ENCODE measurements at places on chromosomes 2 and 18. TPM values are rescaled to one million over a fixed set of nuclear protein-coding genes. Genes with fewer than 3 reads are reported as not detected.

Gene MEIS1
- 0.32 TPM for total RNA-seq

Gene ATP8B1
- total RNA-seq, result not detected

Gene ACVR1C
- total RNA-seq, result 4.8 TPM

Gene DHRS9
- total RNA-seq, result not detected

Gene DSG2
- total RNA-seq, result 0.83 TPM

Gene C2orf80
- total RNA-seq, result not detected

DNA sequence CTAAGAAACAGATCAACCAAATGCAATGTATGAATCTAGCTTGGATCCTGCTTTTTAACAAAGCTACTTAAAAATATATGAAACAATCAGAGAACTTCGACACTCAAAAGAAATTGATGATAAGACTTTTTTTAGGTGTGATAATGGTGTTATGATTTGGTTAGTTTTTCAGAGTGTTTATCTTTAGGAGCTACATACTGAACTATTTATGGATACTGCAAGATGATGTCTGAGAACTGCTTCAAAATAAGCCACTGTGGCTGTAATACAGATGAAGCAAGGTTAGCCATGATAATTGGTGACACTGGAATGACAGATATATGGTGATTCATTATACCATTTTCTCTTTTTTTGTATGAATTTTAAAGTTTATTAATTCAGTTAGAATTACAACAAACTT lies 14.2 kb downstream of the SLC25A12 start:
- no peaks in the 10 kb centered on the region for H3K4me1 ChIP-seq
- no peak for DNase-seq
- no peaks in the 10 kb centered on the region for H3K36me3 ChIP-seq
- no peak overlapping the region for H3K27ac ChIP-seq

GRCh38 chr2:240213226-240213475 lies 72.7 kb upstream of the OTOS start:
- H3K36me3 ChIP-seq, result no peaks in the 10 kb centered on the region
- no peak overlapping the region for H3K4me3 ChIP-seq
- no peaks in the 10 kb centered on the region for H3K4me1 ChIP-seq
- DNase-seq, result no peak
- H3K27ac ChIP-seq, result no peak overlapping the region

DNA sequence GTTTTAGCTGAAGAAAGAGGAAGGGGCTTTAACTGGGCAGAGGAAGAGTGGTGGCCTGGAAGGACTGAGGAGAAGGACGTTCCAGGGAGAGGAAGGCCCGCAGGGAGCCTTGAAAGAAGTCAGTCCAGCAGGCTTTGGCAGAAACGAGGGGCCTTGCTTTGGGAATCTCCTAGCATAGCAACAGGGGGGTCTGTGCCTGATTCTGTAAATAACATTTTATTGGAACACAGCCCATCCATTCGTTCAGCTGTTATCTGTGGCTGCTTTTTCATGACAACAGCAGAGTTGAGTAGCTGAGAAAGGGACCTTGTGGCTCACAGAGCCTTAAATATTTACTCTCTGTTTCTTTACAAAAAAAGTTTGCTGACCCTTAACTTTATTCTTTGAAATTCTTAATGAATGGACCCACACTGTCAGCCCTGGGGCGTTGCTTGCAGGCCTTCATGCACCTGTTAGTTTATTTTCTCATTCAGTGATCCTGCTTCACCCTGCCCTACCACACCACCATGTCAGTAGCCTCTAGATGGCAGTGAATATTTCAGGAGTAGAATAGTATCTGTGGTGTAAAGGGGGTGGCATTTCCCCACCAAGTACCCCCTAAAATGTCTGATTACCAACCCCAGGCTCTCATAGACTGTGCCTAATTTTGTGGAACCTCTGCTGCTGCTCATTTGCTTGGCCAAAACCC lies 61.0 kb downstream of the MGAT5 start:
- no peak for DNase-seq
- no peak overlapping the region for H3K4me3 ChIP-seq
- H3K27ac ChIP-seq, result no peak overlapping the region

GRCh38 chr2:54364409-54364808 lies 91.7 kb upstream of the SPTBN1 start:
- no peak overlapping the region for H3K4me3 ChIP-seq
- peaks cover under 1% of the 10 kb centered on the region for H3K27me3 ChIP-seq
- no peaks in the 10 kb centered on the region for H3K4me1 ChIP-seq
- H3K27ac ChIP-seq, result no peak overlapping the region
- DNase-seq, result no peak

GRCh38 chr2:218286570-218287459 lies 5.5 kb downstream of the TMBIM1 start:
- peaks cover 10% of the 10 kb centered on the region for H3K36me3 ChIP-seq
- peaks cover 100% of the 10 kb centered on the region for H3K4me1 ChIP-seq
- peak overlapping the region; percentile 72 for H3K4me3 ChIP-seq
- no peaks in the 10 kb centered on the region for H3K27me3 ChIP-seq

DNA sequence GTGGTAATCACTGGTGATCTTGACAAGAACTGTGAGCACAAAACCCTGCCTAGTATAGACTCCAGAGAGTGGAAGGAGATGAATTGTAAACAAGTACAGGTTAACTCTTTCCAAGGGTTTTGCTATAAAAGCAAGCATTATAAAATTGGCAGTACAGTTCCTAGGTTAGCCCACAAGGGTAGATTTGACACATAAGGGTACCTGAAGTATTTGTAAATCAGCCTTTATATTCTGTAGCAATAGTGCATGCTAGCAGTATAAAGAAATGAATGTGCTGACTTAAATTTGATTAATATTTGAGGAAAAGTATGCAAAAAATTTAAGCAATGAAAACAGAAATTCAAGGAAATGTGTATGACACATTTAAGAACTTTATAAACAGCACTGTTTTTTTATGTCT lies 42.4 kb downstream of the SP3 start:
- DNase-seq, result no peak
- H3K4me1 ChIP-seq, result peaks cover 20% of the 10 kb centered on the region
- no peak overlapping the region for H3K27ac ChIP-seq
- H3K27me3 ChIP-seq, result no peaks in the 10 kb centered on the region
- peaks cover 10% of the 10 kb centered on the region for H3K36me3 ChIP-seq

DNA sequence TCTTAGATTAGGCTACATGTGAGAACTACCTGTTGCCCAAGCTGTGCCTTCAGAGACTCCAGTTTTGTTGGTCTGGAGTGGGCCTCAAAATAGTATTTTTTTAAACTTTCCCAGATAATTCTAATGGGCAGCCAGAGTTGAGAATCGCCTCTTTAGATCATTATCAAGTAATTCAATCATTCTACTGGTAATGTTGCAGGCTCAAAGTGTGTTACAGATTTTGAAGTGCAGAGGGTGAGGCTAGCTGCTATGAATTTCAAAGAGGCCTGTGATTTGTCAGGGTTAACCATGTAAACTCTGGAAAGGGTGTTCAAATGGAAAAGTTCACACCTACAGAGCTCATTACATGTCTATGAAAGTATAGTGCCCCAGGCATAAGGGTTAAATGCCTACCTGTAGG lies 30.1 kb downstream of the ANKRD29 start:
- H3K4me3 ChIP-seq, result no peak overlapping the region
- H3K27me3 ChIP-seq, result no peaks in the 10 kb centered on the region
- no peak for DNase-seq
- no peaks in the 10 kb centered on the region for H3K4me1 ChIP-seq

DNA sequence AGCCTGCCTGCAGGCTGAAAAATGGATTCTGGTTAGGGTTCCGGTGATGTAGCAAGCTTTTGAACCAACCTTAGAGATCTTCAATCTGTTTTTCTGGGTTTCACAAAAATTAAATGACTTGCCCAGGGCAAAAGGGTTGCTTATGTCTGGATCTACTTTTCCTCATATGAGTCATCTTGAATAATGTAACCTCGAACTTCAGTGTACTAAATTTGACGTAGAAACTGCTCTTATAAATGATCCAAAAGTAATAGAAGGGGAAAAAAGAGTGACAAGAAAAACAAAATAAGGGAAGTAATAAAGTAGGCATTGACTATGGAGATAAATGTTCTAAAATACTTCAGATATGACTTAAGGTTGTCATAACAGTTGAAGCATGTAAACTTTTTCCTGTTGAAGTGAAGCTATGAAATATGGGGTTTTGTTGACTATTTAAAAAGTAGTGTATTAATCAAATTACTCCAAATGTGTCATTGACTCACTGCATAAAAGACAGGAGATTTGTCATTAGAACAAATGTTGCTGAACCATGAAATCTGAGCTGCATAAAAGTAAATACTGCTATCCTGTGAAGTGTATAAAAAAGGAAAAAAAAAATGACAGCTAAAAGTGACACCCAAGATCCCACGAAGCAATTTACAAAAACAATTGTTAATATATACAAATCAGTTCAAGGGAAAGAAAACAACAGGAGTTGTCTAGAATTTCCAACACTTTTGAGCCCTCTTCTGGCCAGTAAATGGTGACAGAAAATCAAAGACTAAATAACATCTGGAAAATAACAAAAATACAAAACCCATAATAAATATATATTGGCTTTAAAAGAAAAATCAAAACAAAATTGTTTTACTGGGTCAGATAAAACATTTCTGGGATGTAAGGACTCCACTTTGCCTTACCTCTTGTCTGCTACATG lies 103.6 kb upstream of the SERPINE2 start:
- no peak overlapping the region for H3K4me3 ChIP-seq
- H3K27ac ChIP-seq, result no peak overlapping the region
- H3K36me3 ChIP-seq, result no peaks in the 10 kb centered on the region
- no peak for DNase-seq
- no peaks in the 10 kb centered on the region for H3K27me3 ChIP-seq
- no peaks in the 10 kb centered on the region for H3K4me1 ChIP-seq

DNA sequence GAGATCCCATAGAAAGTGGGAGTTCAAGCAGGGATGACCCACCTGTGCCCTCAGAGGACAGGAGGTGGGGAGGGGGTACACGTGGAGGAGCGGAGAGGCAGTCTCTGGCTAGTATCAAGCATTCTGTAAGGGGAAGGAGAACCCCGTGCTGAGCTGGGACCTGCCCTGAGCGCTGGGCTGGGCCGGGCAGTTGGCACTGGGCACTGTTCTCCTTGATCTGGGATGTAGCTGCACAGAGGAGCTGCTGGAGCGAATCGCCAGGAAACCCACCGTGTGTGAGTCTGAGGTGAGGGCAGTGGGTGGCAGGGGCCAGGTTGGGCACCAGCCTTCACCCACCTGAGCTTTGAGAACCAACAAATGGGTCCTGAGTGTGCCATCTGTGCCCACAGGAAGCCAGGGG lies 19.8 kb upstream of the GMPPA start:
- DNase-seq, result no peak
- peaks cover 57% of the 10 kb centered on the region for H3K27me3 ChIP-seq
- no peak overlapping the region for H3K4me3 ChIP-seq
- H3K4me1 ChIP-seq, result no peaks in the 10 kb centered on the region
- H3K36me3 ChIP-seq, result no peaks in the 10 kb centered on the region

DNA sequence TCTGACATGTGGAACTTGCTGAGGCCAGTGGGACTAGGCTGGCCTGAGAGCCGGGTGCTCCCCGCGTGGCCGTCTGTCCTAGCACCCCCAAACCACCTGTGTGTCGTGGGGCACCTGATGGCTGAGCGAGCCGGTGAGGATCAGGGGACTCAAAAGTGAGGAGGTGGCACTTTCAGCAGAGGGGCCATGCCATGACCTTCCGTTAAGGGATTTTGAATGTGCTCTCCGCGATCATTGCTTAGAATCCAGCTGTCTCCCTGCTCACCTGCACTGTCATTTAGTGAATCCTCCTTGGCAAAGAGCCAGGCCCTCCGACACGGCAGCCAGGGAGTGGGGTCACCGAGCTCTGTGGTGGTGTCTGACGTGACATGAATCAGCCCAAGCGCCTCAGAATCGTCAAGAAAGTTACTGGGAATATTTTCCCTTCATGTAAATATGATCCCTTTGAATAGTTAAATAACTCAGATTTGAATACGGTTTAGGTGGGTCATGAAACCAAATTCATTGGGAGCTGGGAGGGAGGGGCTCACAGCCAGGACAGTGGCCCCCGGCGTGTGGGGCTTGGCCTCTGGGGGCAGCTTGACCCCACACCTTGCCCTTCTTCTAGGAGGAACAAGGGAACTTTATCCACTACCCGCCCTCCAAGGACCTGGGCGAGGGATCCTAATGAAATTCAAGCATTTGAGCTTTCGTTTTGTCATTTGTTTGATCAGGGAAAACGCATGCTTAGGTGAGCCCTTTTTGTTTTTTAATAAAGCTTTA lies 9.5 kb downstream of the NFATC1 start:
- peaks cover 67% of the 10 kb centered on the region for H3K4me1 ChIP-seq
- H3K36me3 ChIP-seq, result peaks cover 2% of the 10 kb centered on the region
- H3K4me3 ChIP-seq, result peak overlapping the region; percentile 2

- H3K27me3 ChIP-seq, result no peaks in the 10 kb centered on the region
- no peak for DNase-seq
- H3K36me3 ChIP-seq, result no peaks in the 10 kb centered on the region
- no peaks in the 10 kb centered on the region for H3K4me1 ChIP-seq
Observed at GRCh38 chr2:225272173-225272572, 127.3 kb upstream of the NYAP2 start.

- H3K27me3 ChIP-seq, result no peaks in the 10 kb centered on the region
- no peak overlapping the region for H3K4me3 ChIP-seq
- peaks cover 5% of the 10 kb centered on the region for H3K36me3 ChIP-seq
- no peak overlapping the region for H3K27ac ChIP-seq
- H3K4me1 ChIP-seq, result no peaks in the 10 kb centered on the region
- no peak for DNase-seq
Observed at GRCh38 chr18:55384115-55384514, 203.9 kb downstream of the TCF4 start.

GRCh38 chr2:161625314-161625919 lies 1.2 kb downstream of the SLC4A10 start:
- H3K4me3 ChIP-seq, result no peak overlapping the region
- peaks cover 10% of the 10 kb centered on the region for H3K4me1 ChIP-seq
- DNase-seq, result peak; percentile 4
- no peak overlapping the region for H3K27ac ChIP-seq

Data from T-cell (primary cell).